HT-29 (cell line): ENCODE measurements at places on chromosomes 12 and 14.
A peak's percentile ranks its signal among the peaks of the same experiment; 100 is the strongest.

GRCh38 chr12:18139989-18140596 lies 50.1 kb upstream of the RERGL start:
- DNase-seq: peak; percentile 40

DNA sequence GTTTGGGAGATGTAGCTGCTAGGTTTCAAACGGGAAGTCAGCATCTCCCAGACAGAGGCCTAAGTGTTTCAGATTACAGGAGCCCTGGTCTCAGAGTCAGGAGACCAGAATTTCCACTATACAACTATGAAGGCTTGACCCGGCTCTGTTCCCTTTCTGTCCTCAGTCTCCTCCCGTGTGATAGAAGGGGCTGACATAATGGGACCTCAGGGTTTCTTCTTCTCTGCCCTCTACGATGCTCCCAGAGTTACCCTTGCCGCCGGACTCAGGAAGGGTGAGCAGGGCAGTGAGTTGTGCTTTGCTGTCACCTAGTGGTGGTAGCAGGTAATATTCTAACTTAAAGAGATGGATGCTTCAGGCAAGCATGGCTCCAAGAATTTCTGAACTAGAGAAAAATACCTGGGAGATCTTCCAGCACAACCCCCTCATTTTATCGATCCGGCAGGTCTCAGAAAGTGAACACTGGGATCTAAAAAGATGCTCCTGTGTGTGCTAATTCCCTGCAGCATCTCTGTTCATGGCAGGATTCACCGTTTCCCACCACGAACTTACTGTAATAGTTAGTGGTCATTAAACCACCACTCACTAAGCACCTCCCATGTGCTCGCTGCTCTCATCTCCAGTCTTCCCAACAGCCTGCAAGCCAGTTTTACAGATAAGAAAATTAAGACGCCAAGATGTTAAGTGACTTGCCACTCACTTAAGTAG lies 84.4 kb downstream of the VWF start:
- peak; percentile 79 for DNase-seq

DNA sequence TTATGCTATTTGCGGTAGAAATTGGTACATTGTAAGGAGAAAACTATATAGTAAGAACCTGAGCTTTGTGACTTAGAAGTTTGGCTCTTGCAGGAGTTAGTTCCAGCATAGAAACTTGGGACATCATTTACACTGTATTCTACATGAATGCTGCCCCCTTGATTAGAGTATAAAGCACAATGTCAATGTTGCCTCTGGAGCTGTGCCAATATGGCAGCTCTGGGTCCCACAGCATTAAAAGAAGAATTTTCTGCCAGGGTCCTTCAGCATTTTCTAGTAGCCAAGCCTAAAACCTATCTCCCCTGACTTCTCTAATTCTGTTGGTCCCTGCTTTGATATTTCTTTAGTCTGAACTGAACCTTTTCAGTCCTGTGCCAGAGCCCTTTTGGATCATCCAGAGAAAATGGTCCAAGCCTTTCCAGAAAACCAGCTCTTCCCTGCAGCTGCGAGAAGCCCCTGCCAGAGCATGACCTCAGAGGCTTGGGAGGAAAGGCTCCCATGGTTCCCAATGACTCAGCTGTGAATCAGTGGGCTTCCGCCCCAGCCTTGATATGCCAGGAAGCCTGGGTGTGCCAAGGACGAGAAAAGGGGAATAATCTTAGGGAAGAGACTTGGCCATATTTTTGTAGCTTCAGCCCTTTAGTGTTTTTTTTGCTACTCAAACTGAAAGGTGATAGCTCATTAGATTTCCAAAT lies 43.2 kb downstream of the PLEKHG7 start:
- no peak for DNase-seq

- DNase-seq: no peak
These were observed 151.4 kb downstream of the SLC35F4 start for GRCh38 chr14:57714487-57714931.

GRCh38 chr12:89262855-89263552 lies 89.3 kb downstream of the DUSP6 start:
- DNase-seq: no peak

DNA sequence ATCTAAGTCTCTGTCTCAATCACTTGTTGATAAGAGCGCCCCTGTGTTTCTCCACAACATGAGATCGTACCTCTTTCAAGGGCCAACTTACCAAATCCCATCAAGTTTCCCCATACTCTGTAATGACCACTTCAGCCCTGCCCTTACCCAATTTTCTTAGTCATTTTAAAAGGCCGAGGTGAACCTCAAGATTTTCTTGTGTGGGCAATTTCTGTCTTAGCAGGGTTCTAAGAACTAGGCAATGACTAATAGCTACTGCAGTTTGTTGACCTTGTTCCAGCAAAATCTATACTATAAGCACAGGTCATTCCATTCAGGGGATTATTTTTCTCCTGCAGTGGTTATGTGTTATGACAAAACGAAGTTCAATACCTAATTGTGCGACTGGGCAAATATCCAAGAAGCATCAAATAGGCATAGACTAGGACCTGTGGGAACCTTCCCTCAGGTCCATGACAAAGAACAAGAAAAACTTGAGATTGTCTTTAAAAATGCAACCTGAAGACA lies 359.8 kb downstream of the PCNX1 start:
- no peak for DNase-seq

DNA sequence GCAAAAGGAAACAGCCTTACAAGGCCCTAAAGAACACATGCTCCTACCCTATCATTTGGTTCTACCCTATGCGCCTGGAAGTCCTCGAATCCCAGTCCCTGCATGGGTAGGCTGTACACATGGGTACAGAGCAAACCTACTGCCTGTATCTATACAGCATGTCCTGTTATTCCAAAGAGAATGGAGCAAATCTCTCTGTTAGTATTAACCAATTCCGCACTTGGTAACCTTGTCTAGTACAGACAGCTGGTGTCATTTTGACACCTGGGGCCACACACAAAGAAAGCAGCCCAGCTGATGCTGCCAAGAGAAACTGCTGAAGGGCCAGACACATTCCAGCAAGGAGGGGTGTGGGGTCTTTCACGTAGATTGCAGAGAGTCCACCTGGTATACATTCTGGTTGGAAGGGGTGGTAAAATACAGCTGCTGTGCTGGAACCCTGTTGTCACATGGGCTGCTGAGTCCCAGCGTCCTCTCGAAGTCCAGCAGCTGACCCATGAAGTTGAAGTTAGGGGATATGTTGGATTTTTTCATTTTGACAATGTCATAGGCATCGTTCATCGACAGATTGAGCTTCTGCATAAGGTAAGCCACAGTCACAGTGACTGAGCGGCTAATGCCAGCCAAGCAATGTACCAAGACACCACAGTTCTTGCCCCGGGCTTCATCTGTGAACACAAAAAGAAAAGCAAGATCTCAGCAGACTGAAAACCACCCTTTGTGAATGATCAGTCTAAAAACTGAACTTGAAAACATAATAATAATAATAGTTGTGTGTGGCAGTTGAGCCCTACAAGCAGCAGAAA lies 3.2 kb downstream of the DUSP6 start:
- DNase-seq: no peak

DNA sequence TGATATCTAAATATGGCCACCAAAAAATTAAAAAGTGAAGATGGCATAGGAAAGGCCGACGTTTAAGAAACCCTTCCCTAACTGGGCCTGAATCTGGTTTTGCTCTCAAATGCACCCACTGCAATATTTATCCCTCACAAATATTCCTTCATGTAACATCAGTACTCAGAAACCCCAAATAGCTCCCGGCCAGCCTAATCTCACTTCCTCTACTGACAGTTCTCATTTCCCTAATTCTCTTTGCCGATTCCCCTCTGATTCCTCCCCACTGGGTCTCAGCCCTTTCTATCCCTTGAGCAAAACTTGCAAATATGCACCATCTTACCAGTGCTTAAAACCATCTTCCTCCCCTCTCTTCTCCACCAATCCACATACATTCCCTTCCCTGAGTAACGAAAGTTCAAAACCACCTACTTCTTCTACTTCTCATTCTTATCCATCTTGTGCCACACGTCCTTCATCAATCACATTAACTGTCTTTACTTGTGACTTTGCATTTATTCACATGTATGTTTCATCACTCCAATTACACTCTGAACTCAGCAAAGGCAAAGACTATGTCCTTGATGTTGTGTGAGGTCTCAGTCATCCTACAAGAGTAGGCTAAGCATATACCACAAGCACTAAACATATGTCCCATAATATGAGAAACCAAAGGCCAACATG lies 23.1 kb downstream of the KCNK10 start:
- no peak for DNase-seq

DNA sequence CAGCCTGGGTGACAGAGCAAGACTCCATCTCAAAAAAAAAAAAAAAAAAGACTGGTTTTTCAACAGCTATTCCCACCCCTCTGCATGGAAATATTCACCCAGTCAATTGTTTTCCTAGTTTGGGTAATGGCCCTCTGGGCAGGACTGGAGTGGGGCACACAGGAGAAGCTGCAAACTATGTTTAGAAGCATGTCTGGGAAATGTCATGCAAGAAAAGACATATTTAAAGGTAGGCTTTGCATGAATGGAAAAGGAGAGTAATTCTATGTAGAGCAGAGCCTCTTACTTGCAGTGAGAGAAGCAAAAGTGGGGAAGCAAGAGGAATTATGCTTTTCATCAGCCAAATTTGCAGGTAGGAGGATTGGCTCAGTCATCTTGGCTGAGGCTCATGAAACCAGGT lies 276.5 kb upstream of the PLEKHG7 start:
- no peak for DNase-seq

DNA sequence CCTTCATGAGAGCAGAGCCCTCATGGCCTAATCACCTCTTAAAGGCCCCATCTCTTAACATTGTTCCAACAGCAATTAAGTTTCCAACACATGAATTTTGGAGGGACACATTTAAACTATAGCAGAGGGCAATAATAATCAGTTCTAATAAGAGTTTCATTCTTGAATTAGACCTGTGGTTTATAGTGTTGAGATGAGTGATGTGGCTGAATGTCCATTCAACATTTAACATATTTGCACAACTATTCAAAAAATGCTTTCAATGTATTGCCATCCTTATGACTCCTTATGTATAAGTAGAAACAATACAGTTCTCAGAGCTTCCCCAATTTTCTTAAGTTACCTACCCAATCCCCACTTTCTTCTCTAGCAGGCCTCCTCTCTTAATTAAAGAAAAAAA lies 21.5 kb downstream of the KLHL28 start:
- DNase-seq: no peak

GRCh38 chr12:50331745-50332144 lies 48.4 kb upstream of the LIMA1 start:
- no peak for DNase-seq

GRCh38 chr12:58313091-58313855 lies 371.9 kb downstream of the ATP23 start:
- no peak for DNase-seq

- DNase-seq: no peak
These were observed 115.1 kb downstream of the SLC25A47 start for GRCh38 chr14:100438271-100438670.

DNA sequence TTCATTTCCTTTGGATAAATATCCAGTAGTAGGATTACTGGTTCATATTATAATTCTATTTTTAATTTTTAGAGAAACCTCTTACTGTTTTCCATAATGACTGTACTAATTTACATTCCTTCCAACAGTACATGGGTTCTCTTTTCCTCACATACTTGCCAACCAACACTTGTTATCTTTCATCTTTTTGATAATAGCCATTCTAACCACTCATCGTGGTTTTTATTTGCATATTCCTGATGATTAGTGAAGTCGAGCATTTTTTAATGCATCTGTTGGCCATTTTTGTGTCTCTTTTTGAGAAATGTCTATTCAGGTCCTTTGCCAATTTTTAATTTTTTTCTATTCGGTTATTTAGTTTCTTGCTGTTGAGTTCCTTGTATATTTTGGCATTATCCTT lies 457.7 kb upstream of the PDE3A start:
- no peak for DNase-seq

DNA sequence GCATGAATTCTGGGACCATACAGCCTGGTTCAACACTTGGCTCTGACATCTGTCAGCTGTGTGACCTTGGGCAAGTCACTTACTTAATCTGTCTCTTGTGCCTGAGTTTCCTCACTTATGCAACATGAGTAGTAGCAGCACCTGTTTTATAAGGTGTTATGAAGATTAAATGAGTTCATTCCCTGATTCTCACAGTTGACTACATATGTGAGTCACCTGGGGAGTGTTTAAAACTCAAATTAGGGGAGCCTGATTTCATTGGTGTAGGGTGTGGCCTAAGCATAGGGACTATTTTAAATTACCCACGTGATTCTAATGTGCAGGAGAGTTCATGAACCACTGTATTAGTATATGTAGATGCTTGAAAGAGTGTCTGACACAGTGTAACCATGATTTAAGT lies 36.7 kb upstream of the TMEM233 start:
- no peak for DNase-seq
